Left forelimb (tissue), 1 donor: ENCODE measurements at places on chromosomes 5 and 9.

GRCh38 chr5:80865551-80865950 lies 94.6 kb upstream of the RASGRF2 start:
- no peak for DNase-seq

GRCh38 chr5:26582350-26583045 lies 455.9 kb downstream of the CDH9 start:
- DNase-seq: no peak

DNA sequence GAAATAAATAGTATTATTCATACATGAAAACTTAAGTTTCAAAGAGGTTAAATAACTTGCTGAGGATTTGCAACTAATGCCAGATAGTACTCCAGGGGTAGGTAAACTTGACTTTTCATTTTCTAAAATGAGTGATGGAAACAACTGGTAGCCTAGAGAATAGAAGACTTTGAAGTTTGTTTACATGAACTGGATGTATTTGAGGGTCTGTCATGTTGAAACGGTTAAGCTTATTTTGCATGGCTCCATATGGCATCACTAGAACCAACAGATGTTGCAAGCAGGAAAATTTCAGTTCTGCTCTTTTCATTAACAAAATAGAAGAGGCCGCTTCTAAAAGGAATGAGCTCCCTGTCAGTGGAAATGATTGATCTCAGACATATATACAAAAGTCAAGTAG lies 105.1 kb upstream of the SGCD start:
- DNase-seq: no peak

- DNase-seq: no peak
These were observed 72.2 kb upstream of the ORM1 start for GRCh38 chr9:114250648-114251047.

GRCh38 chr5:61416420-61416819 lies 84.4 kb downstream of the ZSWIM6 start:
- DNase-seq: no peak

DNA sequence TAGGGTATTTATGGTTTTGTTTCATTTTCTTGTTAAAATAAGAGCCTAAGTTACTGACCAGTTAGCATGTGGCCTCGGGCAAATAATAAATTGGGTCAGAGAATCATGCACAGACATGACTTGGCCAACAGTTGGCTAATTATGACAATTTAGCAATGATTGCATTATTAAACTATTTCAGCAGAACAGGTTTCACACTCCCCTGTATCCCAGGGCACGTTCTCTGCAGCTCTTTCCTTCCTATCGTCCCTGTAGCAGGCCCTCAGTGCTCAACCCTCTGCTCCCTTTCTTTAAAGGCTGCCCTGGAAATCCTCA lies 167.9 kb downstream of the TSSK1B start:
- DNase-seq: no peak

GRCh38 chr9:22131817-22132216 lies 122.7 kb upstream of the CDKN2B start:
- no peak for DNase-seq

DNA sequence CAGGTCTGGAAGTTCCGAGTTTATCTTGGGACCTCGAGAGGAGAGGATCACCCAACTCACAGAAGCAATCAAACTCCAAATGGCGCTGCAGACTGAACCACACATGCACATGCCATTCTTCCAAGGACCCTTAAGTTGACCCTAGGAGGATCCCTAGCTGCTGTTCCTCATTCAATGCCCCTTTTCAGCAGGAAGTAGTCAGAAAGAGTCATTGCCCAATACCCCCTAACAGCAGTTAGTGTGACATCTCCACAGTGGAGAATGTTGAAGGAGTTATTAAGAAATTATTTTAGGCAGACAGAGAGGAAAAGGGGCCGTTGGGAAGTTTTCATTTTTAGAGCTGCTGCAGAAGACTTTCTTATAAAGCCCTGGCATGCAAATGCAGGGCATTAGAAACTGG lies 229.9 kb upstream of the DAB2 start:
- no peak for DNase-seq

DNA sequence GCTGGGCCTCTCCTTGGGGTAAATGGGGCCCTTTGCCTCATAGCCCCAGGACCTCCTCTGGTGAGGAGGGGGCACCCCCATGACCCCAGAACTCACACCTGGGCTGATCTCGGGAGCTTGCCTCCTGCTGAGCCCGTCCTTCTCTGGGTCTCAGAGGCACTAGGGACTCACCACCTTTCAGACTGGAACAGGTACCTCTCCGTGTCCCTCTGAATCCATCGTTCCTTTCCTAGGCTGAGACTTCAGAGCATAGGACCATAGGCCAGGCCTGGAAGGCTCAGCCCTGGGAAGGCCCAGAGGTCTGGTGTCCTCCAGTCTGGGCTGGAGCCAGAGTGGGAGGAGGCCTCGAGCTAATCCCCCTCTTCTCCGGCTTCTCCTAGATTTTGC lies 97.9 kb downstream of the CACNA1B start:
- DNase-seq: peak; percentile 47

- DNase-seq: no peak
These were observed 5.9 kb downstream of the NFIL3 start for GRCh38 chr9:91417602-91418214.

GRCh38 chr9:134600371-134600770 lies 41.2 kb upstream of the COL5A1 start:
- peak; percentile 33 for DNase-seq

DNA sequence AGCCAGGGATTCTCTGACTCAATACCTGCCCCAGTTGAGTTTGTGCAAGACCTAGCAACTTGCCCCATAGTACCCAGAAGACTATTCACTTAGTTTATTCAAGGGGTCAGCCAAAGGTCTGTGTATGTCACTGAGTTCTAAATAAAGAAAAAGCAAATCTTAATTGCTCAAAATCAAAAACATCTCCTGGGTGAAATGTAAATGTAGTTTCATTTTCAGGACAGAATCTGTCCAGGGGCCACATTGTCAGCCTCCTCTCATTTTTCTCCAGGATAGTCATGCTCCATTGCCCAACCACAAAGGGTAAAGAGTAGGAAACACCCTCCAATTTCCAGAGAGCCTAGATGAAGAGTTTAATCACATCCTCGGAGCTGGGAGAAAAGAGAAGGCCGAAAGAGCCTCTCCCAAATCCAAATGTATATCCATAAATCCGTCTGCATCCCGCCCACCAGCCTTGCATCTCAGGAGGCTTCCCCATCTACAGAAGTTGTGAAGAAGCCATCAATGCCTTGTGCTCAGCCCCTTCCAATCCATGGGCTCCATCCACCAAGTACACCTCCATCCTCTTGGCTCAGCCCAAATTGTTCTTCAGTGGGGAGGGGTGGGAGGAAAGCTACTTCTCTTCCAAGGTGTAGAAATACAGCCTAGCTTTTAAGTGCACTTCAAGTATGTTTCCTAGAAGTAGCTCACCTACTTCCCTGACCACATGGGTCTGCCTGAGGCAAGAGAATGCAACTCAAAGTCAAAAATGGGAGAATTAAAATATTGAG lies 26.9 kb downstream of the ADAM19 start:
- no peak for DNase-seq

DNA sequence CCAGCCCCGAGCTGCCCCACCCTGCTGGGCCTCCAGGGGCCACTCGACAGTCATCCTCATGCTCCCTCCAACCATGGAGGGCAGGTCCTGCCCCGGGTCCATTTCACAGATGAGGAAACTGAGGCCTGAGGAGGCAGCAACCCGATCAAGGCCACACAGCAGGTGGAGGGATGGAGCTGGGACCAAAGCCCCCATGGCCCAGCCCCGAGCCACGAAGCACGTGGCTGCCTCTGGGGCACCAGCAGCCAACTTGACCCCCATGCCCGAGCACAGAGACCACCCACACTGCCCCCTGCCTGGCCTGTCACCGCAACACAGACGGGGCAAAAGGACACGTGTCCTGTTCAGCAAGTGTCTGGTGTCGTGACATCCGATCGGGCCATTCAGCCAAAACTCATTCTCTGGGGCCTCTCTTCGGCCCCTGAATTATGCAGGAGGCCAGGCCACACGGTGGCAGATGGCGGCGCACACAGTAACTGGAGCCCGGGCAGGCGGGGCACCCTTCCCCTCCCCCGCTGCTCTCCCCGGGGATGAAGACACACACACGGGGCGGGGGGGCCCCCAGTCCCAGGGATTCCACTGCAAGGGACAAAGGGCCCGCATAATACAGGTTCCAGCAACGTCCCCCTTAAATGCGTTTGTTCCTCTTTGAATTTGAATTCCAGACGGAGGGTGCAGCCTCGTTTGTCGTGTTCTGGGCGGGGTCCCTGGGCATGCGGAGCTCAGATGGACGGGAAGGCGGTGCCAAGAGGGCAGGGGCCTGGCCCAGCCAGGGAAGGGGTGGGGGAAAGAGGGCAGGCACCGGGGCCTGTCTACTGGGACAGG lies 29.4 kb upstream of the TMEM250 start:
- DNase-seq: no peak

GRCh38 chr5:135135530-135136226 lies 101.7 kb upstream of the PITX1 start:
- DNase-seq: no peak

GRCh38 chr9:137095664-137096517 lies 9.1 kb downstream of the MAN1B1 start:
- no peak for DNase-seq

- no peak for DNase-seq
These were observed 125.3 kb downstream of the ADAMTS2 start for GRCh38 chr5:179219661-179220620.

- no peak for DNase-seq
These were observed 470.7 kb upstream of the GRIN3A start for GRCh38 chr9:102209176-102209575.

GRCh38 chr5:143550986-143551630 lies 147.6 kb upstream of the NR3C1 start:
- no peak for DNase-seq
